Left ventricle myocardium superior (tissue), 1 donor: ENCODE measurements at places on chromosomes 4 and X. TPM values are rescaled to one million over a fixed set of nuclear protein-coding genes. Genes with fewer than 3 reads are reported as not detected.

DNA sequence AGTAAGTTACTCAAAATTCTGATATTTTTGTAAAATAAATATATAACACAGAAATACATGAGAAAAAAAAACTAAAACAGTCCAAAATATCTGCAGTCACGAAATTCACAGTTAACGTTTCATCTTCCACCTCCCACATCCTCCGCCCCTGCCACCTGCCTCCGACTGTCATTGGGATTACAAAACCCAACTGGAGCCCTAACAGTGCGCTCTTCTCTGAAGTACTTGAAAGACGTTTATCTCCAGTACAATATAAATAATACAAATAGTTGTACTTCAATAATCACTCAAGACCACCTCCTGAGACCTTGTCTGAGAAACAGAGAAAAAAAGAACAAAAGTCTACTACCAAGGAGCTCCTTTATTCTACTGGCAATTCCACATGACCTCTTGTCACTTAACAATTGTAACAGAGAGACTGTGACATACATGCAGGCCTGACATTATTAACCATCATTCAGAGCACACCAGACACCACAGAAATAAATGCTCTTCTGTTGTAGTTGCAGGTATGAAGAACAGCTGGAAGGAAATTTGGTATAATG, 280.6 kb downstream of the PPP3CA start:
- DNase-seq = no peak

GRCh38 chrX:71533851-71534561, 1.1 kb downstream of the OGT start:
- DNase-seq = peak; percentile 51

The GNRHR gene
- total RNA-seq = not detected

- no peak for DNase-seq
Measured at GRCh38 chr4:29549342-29549741, 1170.8 kb upstream of the PCDH7 start.

The RIPPLY1 gene
- not detected for total RNA-seq

GRCh38 chr4:42703813-42704212, 46.9 kb upstream of the ATP8A1 start:
- DNase-seq = no peak

The AWAT1 gene
- not detected for total RNA-seq

DNA sequence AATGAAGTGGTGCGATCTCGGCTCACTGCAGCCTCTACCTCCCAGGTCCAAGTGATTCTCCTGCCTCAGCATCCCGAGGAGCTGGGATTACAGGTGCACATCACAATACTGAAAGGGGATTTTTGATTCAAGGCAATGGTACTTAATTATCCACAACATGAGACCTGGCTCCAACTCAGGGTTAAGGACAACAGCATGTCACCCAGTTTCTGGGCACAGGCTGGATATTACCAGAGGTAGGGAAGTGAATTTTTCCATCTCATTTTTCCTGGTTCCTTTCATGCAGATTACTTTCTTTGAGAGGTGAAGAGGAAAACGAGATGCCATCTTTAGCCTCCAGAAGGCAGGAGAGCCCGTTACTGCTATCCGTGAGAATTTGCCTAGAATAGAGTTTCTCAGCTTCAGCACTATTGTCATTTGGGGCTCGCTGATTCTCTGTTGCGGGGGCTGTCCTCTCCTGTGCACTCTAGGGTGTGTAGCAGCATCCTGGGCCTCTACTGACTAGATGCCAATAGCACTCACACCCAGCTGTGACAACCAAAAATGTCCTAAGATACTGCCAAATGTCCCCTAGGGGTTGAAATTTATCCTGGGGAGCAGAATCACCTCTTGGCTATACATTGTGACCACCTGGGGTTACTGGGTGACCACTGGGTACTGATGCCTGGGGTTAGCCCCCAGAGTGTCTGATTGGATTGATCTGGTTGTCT, 121.8 kb upstream of the NDP start:
- DNase-seq = no peak

The GYPB gene
- total RNA-seq = not detected

DNA sequence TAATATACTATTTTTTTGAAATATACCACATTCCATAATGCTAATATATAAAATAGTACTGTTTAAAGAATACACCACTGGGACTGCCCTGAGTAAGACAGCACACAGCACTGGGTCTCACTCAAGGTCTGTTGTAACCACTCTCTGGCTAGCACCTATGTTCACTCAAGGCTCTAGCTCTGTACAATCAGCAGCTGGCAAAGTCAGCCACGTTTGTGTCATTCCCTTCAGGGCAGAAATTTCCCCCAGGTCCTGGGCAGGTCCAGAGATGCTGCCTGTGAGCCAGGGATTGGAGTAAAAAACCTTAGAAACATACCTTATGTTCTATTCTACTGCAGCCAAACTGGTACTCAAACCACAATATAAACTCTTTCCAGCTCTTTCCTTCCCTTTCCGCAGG, 1160.2 kb upstream of the ADGRL3 start:
- no peak for DNase-seq

DNA sequence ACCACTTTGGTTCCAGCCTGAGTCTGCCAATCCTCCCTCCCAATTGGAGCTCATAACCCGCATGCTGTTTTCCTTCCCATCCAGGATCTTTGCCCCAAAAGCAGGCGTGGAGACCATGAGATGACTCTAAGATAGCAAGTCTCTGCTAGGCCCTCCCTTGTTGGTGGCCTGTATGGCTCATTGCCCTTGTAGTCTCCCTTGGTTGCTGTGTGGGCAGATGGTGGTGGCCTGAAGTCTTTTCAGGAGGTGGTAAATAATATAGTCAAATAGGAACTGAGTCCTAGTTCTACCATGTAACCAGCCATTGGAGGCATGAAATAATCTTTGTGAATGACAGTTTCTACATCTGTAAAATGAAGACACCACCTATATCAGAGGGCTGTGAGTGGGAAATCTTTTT, 1.2 kb downstream of the ATP6AP1 start:
- no peak for DNase-seq
